ENCODE measurements at places on chromosomes 2 and 18. TPM values are rescaled to one million over a fixed set of nuclear protein-coding genes. Genes with fewer than 3 reads are reported as not detected.

Gene VAMP5
- 11.3 TPM for total RNA-seq

Gene CNDP1
- total RNA-seq = 0.09 TPM

Gene PXDN
- 19.1 TPM for total RNA-seq

Gene SCN2A
- 0.33 TPM for total RNA-seq

Gene REG1B
- not detected for total RNA-seq

Gene RAX
- not detected for total RNA-seq

Gene REEP1
- 1.0 TPM for total RNA-seq

Gene GKN1
- not detected for total RNA-seq

Gene PLB1
- total RNA-seq = 4.5 TPM

Gene ACP1
- total RNA-seq = 59.9 TPM

Gene APCDD1
- total RNA-seq = 2.8 TPM

Gene NOP58
- 54.1 TPM for total RNA-seq

Gene CCDC85A
- 0.05 TPM for total RNA-seq

Gene PRKAG3
- total RNA-seq = not detected

Gene GTF3C2
- 20.6 TPM for total RNA-seq

Gene DTNA
- 3.2 TPM for total RNA-seq

Gene TSPYL6
- total RNA-seq = under 0.01 TPM

Gene MGAT4A
- total RNA-seq = 17.3 TPM

Gene CLEC4F
- 0.19 TPM for total RNA-seq

Gene REG3A
- total RNA-seq = not detected

Gene FEV
- not detected for total RNA-seq

Gene NT5C1B
- not detected for total RNA-seq

Gene CRYGD
- total RNA-seq = not detected

Gene ARHGAP28
- 2.1 TPM for total RNA-seq

Gene STK11IP
- total RNA-seq = 8.4 TPM

Gene LYG2
- total RNA-seq = not detected

Gene C2orf66
- not detected for total RNA-seq

Gene TMEM247
- total RNA-seq = not detected

Gene ELP2
- 78.1 TPM for total RNA-seq

Gene ELOA2
- not detected for total RNA-seq

Gene CYS1
- 1.3 TPM for total RNA-seq
